ENCODE measurements at places on chromosomes 16 and 17. TPM values are rescaled to one million over a fixed set of nuclear protein-coding genes. Genes with fewer than 3 reads are reported as not detected.

The KRT32 gene
- total RNA-seq = not detected

The CALB2 gene
- total RNA-seq = not detected

The TMEM220 gene
- 1.4 TPM for total RNA-seq

The AOC3 gene
- 2.0 TPM for total RNA-seq

The CSHL1 gene
- not detected for total RNA-seq

The ITGB4 gene
- total RNA-seq = 1.8 TPM

The CIAPIN1 gene
- total RNA-seq = 53.3 TPM

The GSE1 gene
- total RNA-seq = 33.6 TPM

The PPP1R1B gene
- not detected for total RNA-seq

The FAM20A gene
- total RNA-seq = not detected

The DHRS7C gene
- total RNA-seq = not detected

The FOXO3B gene
- total RNA-seq = 7.2 TPM

The OR4D1 gene
- total RNA-seq = 0.25 TPM

The SPAG5 gene
- total RNA-seq = 141 TPM

The SMTNL2 gene
- not detected for total RNA-seq

The CBX8 gene
- 7.0 TPM for total RNA-seq

The SLFN12 gene
- 5.1 TPM for total RNA-seq

The TNP2 gene
- not detected for total RNA-seq

The SCNN1G gene
- not detected for total RNA-seq

The SPATA20 gene
- 29.0 TPM for total RNA-seq

The TBC1D3D gene
- 0.29 TPM for total RNA-seq

The HBA1 gene
- total RNA-seq = not detected

The TBX6 gene
- 2.5 TPM for total RNA-seq

The PPY gene
- total RNA-seq = not detected

The DPEP3 gene
- 0.16 TPM for total RNA-seq

The SEC14L5 gene
- 0.07 TPM for total RNA-seq

The GRIN2A gene
- not detected for total RNA-seq

The EFCAB3 gene
- total RNA-seq = not detected

The NLRP1 gene
- total RNA-seq = 28.2 TPM

The P3H4 gene
- 2.6 TPM for total RNA-seq

The TNFRSF17 gene
- total RNA-seq = not detected

The C16orf89 gene
- total RNA-seq = not detected

The WFIKKN1 gene
- not detected for total RNA-seq

The GALNS gene
- 24.5 TPM for total RNA-seq

The TERB1 gene
- 0.14 TPM for total RNA-seq

The CTRB1 gene
- total RNA-seq = not detected

The CMTR2 gene
- total RNA-seq = 16.6 TPM

The FAM171A2 gene
- total RNA-seq = 0.78 TPM

The RNF43 gene
- 1.1 TPM for total RNA-seq

The COX6A2 gene
- not detected for total RNA-seq

The RAB40B gene
- total RNA-seq = 1.6 TPM

The CLEC18A gene
- 0.25 TPM for total RNA-seq

The ATP1B2 gene
- total RNA-seq = 0.38 TPM

The KRT36 gene
- not detected for total RNA-seq

The DHRS11 gene
- total RNA-seq = 9.2 TPM

The CCL11 gene
- not detected for total RNA-seq

The KRT222 gene
- not detected for total RNA-seq

The SCARF1 gene
- total RNA-seq = 3.2 TPM

The HLF gene
- total RNA-seq = 0.25 TPM

The SLC5A11 gene
- total RNA-seq = 0.78 TPM

The DNAAF8 gene
- total RNA-seq = 0.18 TPM

All from activated CD8-positive, alpha-beta T cell treated with anti-CD3 and anti-CD28 coated beads for 36 hours (primary cell).